Common myeloid progenitor, CD34-positive (primary cell): ENCODE measurements at places on chromosomes 6 and 20.

- H3K27me3 ChIP-seq: no peaks in the 10 kb centered on the region
- no peak overlapping the region for H3K27ac ChIP-seq
- no peak overlapping the region for H3K4me3 ChIP-seq
- peaks cover 39% of the 10 kb centered on the region for H3K36me3 ChIP-seq
- no peaks in the 10 kb centered on the region for H3K4me1 ChIP-seq
Observed at GRCh38 chr20:58359441-58359840, 29.6 kb upstream of the VAPB start.

DNA sequence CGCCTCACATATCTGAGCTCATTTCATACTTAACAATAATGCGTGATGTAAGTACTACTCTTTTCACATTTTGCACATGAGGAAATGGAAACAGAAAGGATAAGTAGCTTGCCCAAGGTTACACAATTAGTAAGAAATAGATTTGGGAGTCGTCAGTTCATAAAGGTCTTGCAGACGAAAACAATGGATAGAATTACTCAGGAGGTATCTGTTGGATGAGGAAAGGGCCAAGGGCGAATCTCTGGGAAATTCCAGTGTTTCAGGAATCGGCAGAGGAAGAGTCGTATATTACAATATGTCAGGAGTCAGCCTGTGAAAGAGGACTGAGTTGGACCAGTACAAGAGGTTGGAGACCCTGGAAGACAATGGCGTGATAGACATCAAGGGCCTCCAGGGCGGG lies 12.8 kb upstream of the EDN1 start:
- no peak overlapping the region for H3K27ac ChIP-seq
- no peak for DNase-seq
- no peak overlapping the region for H3K4me3 ChIP-seq

DNA sequence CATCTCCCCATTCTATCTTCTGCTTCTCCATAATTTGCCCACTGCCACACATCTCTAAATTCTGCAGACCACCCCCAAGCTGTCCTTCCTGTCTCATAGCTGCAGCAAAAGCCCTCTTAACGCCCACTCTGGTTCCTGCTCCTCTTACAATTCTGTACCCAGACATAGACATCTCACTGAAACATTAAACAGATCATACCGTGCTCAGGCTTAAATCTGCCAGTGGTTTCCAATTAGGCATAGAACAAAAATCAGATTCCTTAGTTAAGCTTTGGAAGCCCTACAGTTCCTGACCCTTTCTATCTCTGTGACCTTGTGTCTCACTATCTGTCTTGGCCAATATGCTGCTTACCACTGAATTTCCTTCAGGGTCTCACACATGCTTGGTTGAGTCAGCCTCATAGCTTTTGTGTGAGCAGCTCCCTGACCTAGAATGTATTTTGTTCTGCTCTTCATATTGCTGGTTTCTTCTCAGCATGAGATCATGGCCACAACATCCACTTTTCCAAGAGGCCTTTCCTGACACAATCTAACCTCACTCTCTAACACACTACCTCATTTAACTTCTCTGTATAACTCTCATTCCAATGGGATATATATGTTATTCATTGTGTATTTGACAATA lies 749.7 kb downstream of the MAFB start:
- H3K4me1 ChIP-seq: no peaks in the 10 kb centered on the region
- DNase-seq: no peak
- H3K36me3 ChIP-seq: no peaks in the 10 kb centered on the region
- H3K4me3 ChIP-seq: no peak overlapping the region

GRCh38 chr20:25292176-25292891 lies 44.4 kb downstream of the PYGB start:
- H3K36me3 ChIP-seq: peaks cover 58% of the 10 kb centered on the region
- no peaks in the 10 kb centered on the region for H3K27me3 ChIP-seq
- peaks cover 4% of the 10 kb centered on the region for H3K4me1 ChIP-seq
- DNase-seq: no peak
- no peak overlapping the region for H3K27ac ChIP-seq

GRCh38 chr20:8474027-8474668 lies 342.1 kb downstream of the PLCB1 start:
- no peak overlapping the region for H3K27ac ChIP-seq
- no peaks in the 10 kb centered on the region for H3K36me3 ChIP-seq
- no peak overlapping the region for H3K4me3 ChIP-seq
- H3K27me3 ChIP-seq: no peaks in the 10 kb centered on the region
- peaks cover 6% of the 10 kb centered on the region for H3K4me1 ChIP-seq

- peak; percentile 100 for DNase-seq
- peaks cover 46% of the 10 kb centered on the region for H3K4me1 ChIP-seq
- peaks cover 5% of the 10 kb centered on the region for H3K36me3 ChIP-seq
- H3K27me3 ChIP-seq: no peaks in the 10 kb centered on the region
Observed at GRCh38 chr6:2765166-2765895, at the start of gene WRNIP1. WRNIP1 (plus strand) TSS chr6:2765393; CDS start chr6:2765623, 230 bp downstream.

DNA sequence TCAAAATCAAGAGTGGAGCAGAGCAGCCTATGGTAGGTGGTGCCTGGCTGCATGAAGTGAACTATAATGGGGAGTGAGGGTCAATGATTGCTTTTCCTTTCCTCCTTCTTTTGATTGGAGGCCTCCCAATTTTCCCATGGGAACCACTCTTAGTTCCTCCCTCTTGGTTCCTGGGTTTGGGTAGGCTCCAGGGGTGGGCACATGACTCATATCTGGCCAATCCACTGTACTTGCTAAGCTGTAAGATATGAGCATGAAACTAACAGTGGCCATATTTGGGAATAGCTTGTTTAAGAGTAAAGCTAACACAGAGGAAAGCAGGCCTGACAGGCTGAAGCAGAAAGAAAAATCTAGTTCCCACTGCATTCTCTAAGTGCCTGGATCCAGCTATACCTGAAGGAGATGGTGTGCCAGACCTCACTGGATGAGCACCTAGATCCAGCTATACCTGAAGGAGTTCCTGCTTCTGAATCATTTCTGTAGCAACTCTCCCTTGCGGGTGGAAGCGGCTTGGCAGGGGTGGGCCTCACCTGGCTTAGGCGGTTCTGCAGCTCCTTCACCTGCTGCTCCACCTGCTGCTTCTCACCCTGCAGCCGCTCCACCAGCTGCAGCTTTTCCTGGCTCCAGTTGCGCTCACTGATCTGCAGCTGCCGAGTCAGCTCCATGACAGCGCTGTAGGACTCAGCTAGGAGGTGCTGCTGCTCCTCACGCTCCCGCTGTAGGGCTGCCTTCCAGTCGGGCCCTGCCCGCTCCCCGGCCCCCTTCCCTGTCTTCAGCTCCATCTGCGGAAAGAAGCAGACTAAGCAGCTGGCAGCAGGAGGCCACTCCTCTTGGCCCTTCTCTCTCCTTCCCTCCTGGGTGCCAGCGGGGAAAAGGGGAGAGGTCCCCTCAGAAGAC lies 29.0 kb upstream of the DSN1 start:
- H3K4me3 ChIP-seq: no peak overlapping the region
- no peaks in the 10 kb centered on the region for H3K4me1 ChIP-seq
- H3K27ac ChIP-seq: no peak overlapping the region
- DNase-seq: no peak

- DNase-seq: no peak
- no peak overlapping the region for H3K27ac ChIP-seq
- no peak overlapping the region for H3K4me3 ChIP-seq
- H3K27me3 ChIP-seq: no peaks in the 10 kb centered on the region
- H3K4me1 ChIP-seq: peaks cover 31% of the 10 kb centered on the region
- no peaks in the 10 kb centered on the region for H3K36me3 ChIP-seq
Observed at GRCh38 chr6:105781248-105781647, 304.9 kb upstream of the PRDM1 start.

- no peak for DNase-seq
- no peak overlapping the region for H3K4me3 ChIP-seq
- H3K27ac ChIP-seq: no peak overlapping the region
- no peaks in the 10 kb centered on the region for H3K4me1 ChIP-seq
- H3K27me3 ChIP-seq: no peaks in the 10 kb centered on the region
Observed at GRCh38 chr6:169490246-169490641, 211.6 kb downstream of the WDR27 start.

- no peak for DNase-seq
- no peak overlapping the region for H3K27ac ChIP-seq
- H3K4me1 ChIP-seq: no peaks in the 10 kb centered on the region
- H3K27me3 ChIP-seq: no peaks in the 10 kb centered on the region
- no peak overlapping the region for H3K4me3 ChIP-seq
Observed at GRCh38 chr6:144753023-144753705, 468.0 kb downstream of the UTRN start.

- no peak for DNase-seq
- H3K4me3 ChIP-seq: no peak overlapping the region
- peaks cover 7% of the 10 kb centered on the region for H3K4me1 ChIP-seq
- no peaks in the 10 kb centered on the region for H3K27me3 ChIP-seq
- H3K27ac ChIP-seq: no peak overlapping the region
Observed at GRCh38 chr6:16060039-16060438, 68.8 kb upstream of the MYLIP start.

DNA sequence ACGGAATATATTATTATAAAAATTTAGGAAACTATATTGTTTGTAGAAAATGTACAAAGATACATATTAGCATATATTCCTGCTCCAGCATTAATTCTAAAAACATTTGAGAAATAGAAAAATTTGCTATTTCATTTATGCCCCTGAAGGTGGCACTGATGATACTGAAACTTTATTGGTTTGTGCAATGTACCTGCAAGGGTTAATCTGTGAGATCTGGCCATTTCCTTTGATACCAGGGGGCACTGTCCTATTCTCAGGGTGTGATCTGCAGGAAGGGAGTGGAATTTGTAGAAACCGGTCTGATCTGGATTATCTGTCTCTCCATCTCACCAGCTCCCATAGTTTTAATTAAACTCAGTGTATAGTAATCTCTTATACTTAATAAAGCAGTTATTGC lies 625.1 kb upstream of the IMPG1 start:
- DNase-seq: peak; percentile 3
- no peaks in the 10 kb centered on the region for H3K36me3 ChIP-seq
- H3K27me3 ChIP-seq: no peaks in the 10 kb centered on the region
